Activated CD4-positive, alpha-beta T cell treated with anti-CD3 and anti-CD28 coated beads, Interleukin-10, Interleukin-2, amounts not matched to agents 100 ng/mL and 50 ng/mL, durations not matched to agents 16 hours and 8 hours (primary cell): ENCODE measurements at places on chromosomes 1 and 21.

- DNase-seq: no peak
Measured at GRCh38 chr1:210707300-210708240, 378.9 kb downstream of the HHAT start.

GRCh38 chr1:3102641-3103040 is 33.6 kb downstream of the PRDM16 start:
- DNase-seq: no peak

GRCh38 chr21:38219049-38219628 is 37.7 kb upstream of the KCNJ15 start:
- DNase-seq: peak; percentile 69

- no peak for DNase-seq
Measured at GRCh38 chr21:44473915-44474555, 18.7 kb downstream of the LRRC3 start.

DNA sequence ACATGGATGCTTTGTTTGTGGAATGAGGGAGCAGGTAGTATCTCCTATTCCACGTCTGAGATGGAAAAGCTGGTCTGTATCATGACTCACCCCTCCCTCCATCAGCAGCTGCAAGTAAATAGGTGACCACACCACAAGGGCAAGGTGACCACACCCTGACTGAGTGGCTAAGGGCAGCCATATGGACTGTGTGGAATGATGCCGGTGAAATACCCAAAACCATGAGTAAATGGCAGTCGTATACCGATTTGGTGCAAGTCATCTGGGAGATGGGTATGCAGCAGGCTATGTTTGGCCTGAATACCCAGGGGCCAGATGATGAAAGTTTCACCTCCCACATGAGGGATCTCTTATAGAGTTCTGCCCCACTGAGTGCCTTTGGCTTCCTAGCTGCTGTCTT is 15.8 kb upstream of the UBE2U start:
- DNase-seq: no peak
